ENCODE measurements at places on chromosomes 7 and 10.

DNA sequence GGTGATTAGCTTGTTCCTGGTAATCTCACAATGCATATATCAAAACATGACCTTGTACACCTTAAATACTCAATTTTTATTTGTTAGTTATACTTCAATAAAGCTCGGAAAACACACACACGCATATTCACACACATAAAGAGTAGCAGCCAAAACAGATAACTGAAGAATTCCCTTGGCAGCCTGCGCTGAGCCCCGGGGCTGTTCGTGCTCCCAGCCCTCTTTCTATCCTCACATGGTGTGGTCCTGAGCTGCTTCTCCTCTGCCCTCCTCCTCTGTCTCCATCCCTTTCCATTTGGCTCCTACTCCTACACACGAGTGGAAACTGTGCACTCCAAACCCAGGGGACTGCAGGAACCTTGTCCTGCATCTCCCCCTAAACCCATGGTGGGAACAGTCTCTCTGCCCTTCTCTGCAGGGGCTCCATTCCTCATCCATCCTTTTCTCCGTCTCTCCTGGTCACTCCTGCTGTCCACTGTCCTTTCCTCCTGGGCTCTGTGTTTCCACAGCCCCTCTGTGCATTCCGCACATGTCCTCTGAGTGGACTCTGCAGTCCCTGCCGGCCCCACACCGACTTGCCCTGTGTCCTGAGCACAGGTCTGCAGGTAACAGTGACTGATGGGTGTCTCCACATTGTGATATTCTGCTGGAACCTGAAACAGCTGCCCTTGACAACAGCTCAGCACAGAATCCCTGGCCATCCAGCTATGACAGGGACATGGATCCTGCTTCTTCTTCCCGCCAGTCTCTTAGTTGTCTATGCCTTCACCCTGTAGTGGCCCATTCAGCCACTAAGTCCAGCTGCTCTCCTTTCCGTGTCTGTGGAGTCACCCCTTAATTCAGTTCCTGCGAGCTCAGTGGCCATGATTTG, 216.8 kb upstream of the ZNF32 start:
- no peak for DNase-seq

GRCh38 chr7:134908289-134908688, 78.0 kb upstream of the AGBL3 start:
- peak; percentile 11 for DNase-seq

DNA sequence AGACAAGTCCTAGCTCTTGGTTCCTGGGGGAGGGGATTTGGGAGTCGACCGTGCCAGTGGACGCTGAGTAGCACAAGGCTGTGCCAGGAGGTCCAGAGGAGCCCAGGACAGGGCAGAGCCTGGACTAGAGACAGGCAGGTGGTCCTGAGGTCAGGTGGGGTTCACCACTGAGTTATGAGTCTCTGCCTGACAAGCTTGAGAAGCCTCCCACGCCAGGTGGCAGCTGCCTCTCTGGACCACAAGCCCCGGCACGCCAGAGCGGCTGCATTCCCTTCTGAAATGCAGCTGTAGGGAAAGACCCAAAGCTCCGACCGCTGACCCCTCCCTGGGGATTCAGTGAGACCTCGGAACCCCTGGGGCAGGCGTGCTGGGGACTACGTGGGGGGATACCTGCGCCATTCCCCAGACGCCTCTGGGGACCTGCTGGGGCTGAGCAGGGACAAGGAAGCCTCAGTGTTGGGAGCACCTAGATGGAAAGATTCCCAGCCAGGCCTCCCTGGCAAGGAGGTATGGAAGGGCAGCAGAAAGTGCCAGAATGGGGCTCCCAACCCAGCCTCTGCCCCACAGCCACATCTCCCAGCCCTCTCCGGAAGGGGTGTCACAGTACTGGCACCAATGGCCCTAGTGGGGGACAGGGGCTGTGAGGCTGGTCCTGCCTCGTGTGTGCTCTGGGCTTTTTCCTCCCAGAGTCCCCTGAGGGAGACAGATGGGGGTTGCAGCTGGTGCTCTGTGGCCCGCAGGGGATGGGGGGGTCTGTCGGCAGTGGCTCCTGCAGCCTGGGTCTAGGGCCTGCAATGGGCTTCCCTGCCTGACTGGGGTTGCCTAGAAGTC, 29.0 kb downstream of the PDGFA start:
- no peak for DNase-seq

GRCh38 chr10:74113546-74113945, 37.1 kb downstream of the AP3M1 start:
- DNase-seq = no peak

DNA sequence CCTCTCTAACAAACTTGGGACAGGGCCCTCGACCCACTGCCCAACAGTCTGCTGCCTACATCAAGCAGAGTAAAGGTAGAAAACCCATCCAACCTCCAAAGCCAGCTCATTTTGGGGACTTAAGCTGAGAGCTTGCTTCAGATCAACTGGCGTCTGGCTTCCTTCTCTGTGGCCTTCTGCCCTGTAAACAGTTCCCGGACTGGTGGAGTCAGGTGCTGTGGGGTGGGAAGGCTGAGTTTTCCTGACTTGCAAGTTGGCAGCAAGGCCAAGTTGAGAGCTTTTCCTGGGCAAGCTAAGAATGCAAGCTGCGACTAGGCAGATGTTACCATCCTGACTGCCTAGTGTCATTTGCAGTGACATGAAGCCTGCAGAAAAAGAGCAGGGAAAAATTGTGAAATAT, 3.7 kb downstream of the GALNT17 start:
- DNase-seq = no peak

Measured in activated T-cell treated with anti-CD3 and anti-CD28 coated beads, Interleukin-2, amount 50 U/mL, for 72 hours (primary cell).